ENCODE measurements at places on chromosomes 1 and 21.

DNA sequence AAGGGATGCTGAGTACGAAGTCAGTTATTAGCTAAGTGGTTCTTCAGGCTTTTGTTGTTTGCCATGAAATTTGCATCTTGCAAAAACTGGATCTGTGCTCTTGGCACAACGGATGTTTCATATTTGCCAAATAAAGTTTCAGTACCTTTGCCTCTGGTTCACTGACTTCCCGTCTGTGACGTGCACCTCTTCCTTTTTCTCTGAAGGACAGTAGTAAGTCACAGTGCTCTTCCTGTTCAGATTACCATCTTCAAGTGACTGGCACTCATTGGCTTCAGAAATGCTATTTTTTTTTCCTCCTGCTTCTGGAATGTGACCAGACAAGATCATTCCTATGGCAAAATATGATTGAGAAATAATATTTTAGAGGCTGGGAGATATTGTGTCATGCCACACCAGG, 75.9 kb upstream of the GREM2 start:
- no peak for DNase-seq

GRCh38 chr1:183871601-183872000, 66.7 kb downstream of the RGL1 start:
- no peak for DNase-seq

DNA sequence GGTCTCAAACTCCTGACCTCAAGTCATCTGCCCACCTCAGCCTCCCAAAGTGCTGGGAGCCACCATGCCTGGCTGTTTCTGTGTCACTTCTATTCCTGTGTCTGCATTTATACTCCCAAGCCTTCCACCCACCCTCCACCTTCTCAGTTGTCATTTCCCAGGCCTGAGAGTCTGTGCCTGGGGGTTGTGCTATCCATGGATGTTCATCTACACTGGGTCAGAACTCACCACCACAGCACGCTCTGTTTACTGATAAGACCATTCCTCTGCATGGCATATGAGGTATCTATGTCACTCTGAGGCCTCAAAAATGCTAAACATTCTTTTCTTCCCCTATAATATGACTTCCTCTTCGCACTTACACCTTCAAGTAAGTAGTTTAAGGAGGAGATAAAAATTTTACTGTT, 6.1 kb downstream of the NENF start:
- DNase-seq, result no peak

DNA sequence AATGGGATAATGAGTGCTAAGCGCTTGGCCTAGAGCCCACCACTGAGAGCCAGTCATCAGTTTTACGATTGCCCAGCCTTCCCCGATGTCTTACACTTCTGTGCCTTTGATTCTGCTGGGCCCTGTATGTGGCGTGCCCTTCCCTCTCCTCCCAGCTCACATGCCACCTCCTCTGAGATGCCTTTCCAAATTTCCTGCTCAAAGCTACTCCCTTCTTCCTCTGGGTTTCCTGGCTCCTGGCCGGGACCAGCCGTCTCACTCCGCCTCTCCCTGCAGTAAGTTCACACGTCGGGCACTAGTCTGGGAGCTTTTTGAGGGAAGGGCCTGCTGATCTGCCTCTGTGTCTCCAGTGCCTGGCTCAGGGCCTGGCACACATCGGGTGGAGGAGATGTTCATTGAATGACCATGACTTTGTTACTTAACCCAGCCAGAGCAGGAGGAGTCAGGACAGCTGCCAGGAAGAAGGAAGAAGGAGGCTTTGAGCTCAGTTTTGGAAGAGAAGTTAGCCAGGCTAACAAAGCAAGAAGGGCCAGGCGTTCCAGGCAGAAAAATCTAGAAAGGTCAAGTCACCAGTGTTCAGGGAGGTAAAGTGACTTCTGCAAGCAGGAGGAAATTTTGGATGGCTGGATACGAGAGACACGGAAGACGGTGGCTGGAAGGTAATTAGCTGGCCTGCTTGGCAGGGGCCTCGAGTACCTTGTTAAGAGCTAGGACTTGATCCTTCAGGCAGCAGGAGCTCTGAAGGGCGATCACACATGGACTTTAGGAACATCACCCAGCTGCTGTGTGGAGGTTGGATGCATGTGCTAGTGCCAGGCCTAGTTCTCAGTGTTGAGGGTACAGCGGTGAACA, 63.6 kb downstream of the EPHB2 start:
- no peak for DNase-seq

DNA sequence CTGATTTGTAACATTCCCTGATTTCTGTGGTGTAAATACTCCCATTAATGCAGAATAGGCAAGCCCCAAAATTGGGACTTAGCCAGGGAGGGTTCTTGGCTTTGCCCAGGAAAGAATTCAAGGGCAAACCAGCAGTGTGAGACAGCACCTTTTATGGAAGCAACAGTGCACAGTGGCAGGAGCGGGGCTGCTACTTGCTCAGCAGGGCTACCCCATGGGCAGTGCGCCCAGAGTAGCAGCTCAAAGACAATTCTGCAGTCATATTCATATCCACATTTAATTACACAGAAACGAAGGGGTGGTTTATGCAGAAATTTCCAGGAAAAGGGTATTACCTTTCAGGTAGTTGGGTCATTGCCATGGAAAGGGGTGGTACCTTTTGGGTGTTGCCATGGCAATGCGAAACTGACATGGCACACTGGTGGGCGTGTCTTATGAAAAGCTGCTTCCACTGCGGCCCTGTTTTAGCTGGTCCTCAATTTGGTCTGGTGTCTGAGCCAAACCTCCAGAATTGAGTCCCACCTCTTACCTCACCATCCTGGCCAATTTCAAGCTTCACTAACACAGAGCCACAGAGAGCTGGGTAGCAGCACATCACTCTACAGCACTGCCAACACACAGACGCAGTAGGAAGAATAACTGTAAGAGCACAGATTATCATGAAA, 35.9 kb downstream of the FHAD1 start:
- DNase-seq, result no peak

- DNase-seq, result no peak
Measured at GRCh38 chr1:226029568-226030225, 30.6 kb upstream of the SDE2 start.

- DNase-seq, result no peak
Measured at GRCh38 chr1:160614410-160614809, 32.4 kb downstream of the SLAMF1 start.

GRCh38 chr1:200033511-200034261, 6.2 kb downstream of the NR5A2 start:
- no peak for DNase-seq

GRCh38 chr1:176795929-176796328, 333.0 kb downstream of the PAPPA2 start:
- DNase-seq, result no peak

- no peak for DNase-seq
Measured at GRCh38 chr1:240935920-240936319, 324.0 kb upstream of the GREM2 start.

DNA sequence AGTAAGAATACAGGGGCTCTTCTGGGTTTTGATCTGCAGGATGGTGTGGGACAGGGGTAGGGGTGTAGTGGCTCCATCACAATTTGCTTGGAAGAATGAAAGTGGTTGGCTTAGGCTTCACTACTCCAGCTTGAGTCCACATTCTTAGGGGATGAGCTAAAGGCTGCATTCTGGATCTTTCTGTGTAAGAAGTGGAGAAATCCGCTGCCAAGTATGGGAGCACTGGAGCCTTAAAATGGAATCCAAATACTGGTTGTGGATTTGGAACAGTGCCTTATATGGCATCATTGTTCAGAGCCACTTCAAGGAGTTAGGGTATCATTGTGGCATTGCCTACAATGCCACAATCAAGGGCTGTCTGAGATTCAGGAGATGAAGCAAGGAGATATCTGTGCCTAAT, 187.1 kb downstream of the LMO4 start:
- no peak for DNase-seq

GRCh38 chr1:30226648-30227047, 496.7 kb downstream of the MATN1 start:
- DNase-seq, result no peak

DNA sequence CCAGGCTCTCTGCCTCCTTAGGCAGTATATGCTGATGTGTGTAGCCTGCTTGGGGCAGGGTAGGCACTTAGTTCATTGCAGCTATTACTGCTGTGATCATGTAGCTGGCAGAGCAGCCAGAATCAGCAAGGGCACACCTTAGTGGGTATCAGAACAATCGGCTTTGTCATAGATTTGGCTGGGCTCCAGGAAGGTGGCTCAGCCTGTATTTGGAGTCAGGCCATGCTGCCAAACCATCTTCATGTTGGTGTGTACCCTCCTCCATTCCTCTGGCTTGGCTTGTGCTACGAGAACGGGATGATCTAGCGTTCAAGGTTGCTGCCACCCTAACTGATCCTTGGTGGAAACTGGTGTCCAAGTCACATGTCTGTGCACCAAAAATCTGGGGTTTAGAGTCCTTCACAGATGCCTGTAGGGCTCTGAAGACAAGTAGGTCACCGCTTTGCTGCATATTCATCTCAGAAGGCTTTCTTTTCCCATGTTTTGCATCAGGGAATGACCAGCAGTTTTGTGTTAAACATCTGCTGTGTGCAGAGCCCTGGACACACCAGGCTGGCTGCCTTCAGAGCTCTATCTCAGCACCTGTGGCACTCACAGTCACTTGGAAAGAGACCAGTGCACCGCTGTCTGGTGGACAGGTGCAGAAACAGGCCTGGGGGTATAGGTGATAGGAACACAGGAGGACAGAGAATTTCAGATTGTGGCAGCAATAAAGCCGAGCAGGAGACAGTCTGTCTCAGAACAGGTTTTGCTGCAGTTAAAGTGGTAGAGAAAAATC, 23.7 kb downstream of the VANGL1 start:
- DNase-seq, result no peak

GRCh38 chr1:38063616-38064015, 17.0 kb upstream of the POU3F1 start:
- DNase-seq, result no peak

DNA sequence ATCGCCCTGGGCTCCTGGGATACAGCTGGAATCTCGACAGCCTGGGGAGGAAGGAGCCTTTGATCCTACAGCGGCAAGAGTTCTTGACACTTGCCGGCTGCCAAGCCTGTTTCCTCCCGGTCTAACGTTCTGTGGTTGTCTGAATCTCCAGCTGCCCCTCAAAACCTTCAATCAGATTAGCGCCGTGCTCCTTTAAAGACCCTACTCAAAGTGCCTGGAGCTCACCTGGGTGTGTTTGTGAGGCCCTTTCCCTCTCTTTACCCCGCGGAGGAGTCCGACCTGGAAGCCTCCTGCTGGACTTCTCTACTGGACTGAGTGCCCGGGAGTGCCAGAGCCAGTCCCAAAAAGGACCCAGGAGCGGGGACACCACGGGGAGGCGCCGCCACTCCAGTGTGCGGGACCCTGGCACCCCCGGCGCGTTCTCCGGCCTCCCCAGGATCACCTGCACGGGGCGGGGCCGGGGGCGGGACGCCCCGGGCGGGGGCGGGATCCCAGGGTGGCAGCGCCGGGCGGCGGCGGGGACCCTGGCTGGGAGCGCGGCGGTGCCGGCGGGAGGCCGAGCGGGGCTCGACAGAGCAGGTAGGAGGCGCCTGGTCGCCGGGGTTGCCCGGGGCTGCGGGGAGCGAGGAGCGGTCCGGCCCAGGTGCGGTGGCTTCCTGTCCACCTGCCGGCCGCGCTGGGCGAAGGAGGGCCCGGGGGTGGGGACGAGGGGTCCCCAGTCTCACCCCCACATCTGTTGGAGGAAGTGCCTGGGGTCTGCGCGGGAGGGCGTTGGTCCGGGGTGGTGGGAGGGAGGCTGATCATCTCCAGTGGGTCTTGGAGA, at the start of gene NCMAP:
NCMAP (plus strand) TSS at position 497 of the 823 bp plus-strand sequence. CDS start 39,344 bp downstream, outside the sequence.
- DNase-seq, result no peak

GRCh38 chr1:23673086-23673813, 18.4 kb upstream of the RPL11 start:
- peak; percentile 56 for DNase-seq

GRCh38 chr1:37128091-37128490, 93.8 kb upstream of the GRIK3 start:
- no peak for DNase-seq

GRCh38 chr1:222104694-222105392, 363.0 kb upstream of the DUSP10 start:
- DNase-seq, result no peak

DNA sequence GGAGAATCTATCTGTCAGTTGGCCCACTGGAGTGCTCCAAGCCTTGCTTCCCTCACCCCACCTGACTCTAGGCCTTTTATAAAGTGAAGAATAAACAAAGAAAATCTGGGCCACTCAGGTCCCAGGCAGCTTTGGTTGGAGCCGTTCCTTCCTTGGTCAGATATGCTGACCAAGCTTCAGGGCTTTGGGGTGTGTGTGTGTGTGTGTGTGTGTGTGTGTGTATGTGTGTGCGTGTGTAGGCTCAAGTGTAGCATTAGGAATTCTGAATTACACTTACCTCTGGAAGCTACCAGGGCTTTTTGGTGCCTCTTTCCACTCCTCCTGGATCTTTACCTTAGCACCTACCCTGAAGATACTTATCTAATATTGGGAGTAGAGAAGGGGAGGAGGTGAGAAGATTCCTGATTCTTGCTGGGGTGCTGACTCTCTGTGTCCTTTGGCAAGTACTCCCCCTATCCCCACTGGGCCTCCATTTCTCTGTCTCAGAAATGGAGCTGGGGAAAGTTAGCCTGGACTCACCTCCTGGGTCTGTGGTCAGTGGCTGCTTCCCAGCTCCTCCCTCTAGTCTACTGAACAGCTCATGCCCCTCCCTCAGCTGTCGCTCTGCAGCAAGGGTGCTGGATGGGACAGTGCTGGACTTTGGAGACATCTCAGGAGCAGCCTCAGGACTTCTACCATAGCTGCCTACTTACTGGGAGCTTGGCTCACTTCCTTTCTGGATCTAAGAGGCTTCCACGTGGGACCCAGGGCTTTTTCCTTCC, 10.8 kb downstream of the FOXD2 start:
- DNase-seq, result no peak

GRCh38 chr1:111605576-111605975, 14.0 kb upstream of the RAP1A start:
- no peak for DNase-seq

- no peak for DNase-seq
Measured at GRCh38 chr1:221530791-221531190, 211.1 kb downstream of the DUSP10 start.

GRCh38 chr1:7313081-7313546, 458.0 kb upstream of the VAMP3 start:
- no peak for DNase-seq

DNA sequence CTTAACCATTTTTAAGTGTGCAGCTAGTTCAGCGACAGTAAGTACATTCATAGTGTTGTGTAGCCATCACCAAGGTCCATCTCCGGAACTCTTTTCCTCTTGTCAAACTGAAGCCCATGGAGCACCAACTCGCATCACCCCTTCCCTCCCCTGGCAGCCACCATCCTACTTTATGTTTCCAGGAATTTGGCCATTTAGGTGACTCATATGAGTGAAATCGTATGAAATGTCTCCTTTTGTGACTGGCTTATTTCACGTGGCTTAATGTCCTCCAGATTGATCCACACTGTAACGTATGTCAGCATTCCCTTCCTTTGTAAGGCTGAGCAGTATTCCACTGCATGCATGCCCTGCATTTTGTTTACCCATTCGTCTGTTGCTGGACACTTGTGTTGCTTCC, 2.5 kb downstream of the COL6A2 start:
- DNase-seq, result no peak

GRCh38 chr1:234613128-234613875, 3.3 kb upstream of the IRF2BP2 start:
- no peak for DNase-seq

DNA sequence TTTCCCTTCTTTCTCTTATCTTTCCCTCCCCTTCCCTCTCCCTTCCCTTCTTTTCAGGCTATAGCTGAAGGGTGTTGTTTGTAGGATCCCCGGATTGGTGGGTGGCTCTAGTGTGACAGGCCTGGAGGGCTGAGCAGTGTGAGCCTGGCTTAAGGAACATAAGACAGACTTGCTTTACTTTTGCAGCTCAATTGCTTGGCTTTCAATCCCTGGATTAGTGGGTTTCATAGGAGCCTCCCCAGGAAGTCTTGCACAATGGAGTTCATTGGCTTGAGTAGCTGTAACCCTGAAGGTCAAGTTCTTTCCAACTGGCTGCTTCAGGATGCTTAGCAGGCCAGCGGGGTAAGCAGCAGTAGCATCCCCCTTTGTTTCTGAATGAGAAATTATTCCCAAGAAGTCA, 126.7 kb downstream of the CAMTA1 start:
- no peak for DNase-seq
